ENCODE measurements at places on chromosomes 13 and 19.

DNA sequence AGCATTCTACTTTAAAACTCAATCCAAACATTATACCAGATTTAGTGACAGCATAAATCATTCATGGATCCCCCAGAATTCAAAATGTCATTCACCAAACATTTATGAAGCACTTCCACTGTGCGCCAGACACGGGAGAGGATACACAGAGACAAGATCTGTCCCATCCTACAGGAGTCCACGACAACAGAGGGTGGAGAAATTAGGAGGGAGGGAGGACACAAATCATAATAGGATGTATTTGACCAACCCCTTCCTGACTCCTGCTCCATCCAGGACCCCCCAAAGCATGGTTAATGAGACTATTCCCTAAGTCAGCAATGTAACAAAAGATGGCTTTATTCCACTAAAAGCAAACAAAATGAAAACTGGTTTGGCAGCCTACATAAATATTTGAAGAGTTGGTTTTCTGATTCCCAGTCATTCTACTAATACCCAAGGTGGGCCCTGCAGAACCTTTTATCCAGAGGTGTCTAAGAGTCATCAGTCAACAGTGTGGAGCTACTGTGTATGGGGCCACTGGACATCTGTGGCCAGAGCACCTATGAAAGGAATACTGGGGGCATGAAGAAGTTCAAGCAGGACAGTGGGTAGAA, 62.8 kb upstream of the DOCK9 start:
- DNase-seq: no peak

DNA sequence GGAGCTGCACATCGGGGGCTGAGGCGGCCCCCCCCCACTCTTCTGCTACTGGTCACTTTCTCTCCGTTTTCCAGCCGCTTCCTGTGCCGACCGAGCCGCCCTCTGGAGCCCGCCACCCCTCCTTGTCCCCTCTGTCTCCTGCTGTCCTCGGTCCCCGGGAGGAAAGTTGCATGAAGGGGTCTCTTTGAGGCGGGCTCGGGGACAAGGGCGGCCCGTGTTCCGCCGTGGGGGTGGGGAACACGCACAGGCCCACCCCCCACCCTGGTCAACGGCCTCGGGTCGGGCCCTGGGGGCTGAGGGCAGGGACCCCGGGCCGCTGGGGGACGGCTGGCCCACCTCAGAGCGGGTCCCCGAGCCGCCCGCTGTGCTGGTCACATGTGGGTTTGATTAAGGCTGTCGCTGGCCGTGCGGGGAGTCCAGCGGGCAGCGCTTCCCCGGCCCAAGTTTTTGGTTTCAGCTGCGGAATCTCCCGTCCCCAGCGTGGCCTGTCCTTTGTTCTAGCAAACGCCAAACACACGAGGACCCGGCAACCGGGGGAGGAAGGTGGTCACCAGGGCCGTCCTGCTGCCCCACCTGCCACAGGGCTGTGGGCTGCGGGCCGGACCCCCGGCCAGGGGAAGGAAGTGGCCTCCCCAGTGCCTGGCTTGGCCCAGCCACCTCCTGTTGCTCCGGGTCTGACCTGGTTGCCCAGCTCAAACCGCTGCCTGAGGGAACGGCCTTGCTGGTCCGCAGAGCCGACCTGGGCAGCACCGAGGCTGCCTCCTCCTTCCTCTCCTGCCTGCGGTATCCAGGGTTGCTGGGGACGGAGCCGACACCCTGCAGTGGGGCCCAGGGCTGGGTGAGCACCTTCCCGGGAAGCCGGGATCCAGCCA, 1.9 kb downstream of the EFNA2 start:
- DNase-seq: peak; percentile 45

DNA sequence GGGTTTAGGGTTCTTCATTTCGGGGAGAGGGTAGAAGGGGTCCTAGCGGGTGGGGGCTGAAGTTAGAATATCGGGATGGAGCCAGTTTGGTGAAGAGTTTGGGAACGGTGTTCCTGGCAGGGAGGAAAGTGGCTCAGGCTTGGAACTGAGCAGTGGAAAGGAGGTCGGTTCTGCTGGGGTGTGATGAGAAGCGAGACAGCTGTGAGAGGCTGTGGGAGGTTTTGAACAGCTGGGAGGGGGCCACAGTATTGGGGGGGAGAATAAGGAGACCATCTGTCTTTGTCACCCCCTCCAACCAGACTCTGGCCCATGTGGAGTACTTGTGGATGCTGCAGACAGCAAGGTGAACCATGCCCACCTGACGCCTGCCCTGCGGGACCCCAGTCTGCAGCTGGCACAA, 1.0 kb upstream of the TM6SF2 start:
- no peak for DNase-seq

DNA sequence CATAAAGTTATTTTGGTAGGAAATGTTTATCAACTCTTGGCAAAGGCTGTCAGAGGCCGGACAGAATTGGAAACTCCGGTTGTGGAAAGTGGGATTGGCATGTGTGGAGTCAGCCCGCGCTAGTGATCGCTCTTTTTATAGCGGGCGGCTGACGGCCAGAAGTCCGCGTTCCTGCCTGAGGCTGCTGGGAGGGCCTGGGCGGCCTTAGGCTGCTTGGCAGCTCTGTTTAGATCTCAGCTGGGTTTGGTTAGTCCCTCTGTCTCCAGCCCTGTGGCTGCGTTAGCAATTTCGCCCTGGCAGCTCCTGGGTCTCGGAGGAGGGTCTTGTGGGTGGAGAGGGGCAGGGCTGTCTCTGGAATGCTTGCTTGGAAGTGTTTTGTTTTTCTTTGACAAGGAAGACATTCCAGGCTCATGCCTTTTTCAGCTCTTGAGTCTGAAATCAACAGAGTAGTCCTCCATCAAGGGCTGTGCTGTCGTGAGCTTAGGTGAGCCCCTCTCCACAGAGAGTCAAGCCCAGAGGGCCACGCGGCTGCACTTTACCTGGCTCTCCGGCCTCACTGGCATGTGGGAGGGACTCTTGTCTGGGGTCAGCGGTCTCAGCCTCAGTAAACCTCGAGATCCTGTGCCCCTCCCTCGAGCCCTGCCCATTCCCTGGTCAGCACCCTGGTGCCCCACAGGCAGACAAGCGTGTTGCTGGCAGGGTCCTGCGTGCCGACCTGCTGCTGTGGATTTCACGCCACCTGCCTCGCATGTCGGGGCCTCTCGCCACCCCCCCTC, 22.5 kb downstream of the DOT1L start:
- no peak for DNase-seq

DNA sequence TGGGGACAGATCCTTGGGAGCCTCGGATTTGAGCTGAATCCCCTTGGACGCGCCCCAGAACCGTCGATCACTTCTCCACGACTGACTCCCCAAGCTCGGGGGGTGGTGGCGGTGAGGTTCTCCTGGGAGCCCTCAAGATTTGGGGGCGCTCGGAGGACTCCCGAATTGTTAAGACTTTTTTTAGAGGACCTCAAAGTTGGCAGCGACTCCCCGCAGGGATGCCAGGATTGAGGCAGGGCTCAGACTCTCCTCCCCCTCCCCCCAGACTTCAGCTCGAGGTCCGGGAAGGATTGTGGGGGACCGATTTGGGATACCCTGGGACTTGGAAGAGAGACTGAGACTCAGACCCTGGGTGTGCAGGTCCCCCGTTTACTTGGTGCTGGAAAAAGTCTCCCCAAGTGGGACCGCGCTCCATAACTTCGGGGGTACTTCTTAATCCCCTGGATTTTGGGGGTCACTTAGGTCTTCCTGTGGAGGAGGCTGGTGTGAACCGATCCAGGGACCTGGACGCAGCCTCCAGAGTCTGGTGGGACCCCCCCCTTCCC, 665 bp downstream of the VASP start:
- DNase-seq: no peak

GRCh38 chr13:31094331-31095015, 67.2 kb downstream of the HSPH1 start:
- no peak for DNase-seq

GRCh38 chr13:114032126-114032799, 58.4 kb upstream of the C13orf46 start:
- no peak for DNase-seq

GRCh38 chr13:97934590-97934989, 18.9 kb upstream of the IPO5 start:
- no peak for DNase-seq

GRCh38 chr13:106919133-106919532, 351.2 kb upstream of the ARGLU1 start:
- no peak for DNase-seq

DNA sequence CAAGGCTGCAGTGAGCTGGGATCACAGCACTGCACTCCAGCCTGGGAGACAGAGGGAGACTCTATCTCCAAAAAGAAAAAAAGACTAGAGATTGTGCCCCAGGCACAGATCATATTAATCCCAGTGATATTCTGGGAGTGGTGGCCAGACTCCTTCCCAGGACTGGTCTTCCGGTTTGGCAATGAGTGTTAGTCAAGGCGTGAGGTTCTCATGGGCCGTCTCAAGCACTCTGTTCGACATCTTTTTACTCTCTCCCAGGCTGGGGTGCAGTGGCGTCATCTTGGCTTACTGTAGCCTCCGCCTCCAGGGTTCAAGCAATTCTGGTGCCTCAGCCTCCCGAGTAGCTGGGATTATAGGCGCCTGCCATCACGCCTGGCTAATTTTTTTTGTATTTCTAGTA, 5.3 kb upstream of the DPRX start:
- DNase-seq: no peak

GRCh38 chr13:25062479-25062878, 33.5 kb upstream of the PABPC3 start:
- no peak for DNase-seq

GRCh38 chr19:33677745-33678426, 56.1 kb downstream of the CHST8 start:
- DNase-seq: no peak

DNA sequence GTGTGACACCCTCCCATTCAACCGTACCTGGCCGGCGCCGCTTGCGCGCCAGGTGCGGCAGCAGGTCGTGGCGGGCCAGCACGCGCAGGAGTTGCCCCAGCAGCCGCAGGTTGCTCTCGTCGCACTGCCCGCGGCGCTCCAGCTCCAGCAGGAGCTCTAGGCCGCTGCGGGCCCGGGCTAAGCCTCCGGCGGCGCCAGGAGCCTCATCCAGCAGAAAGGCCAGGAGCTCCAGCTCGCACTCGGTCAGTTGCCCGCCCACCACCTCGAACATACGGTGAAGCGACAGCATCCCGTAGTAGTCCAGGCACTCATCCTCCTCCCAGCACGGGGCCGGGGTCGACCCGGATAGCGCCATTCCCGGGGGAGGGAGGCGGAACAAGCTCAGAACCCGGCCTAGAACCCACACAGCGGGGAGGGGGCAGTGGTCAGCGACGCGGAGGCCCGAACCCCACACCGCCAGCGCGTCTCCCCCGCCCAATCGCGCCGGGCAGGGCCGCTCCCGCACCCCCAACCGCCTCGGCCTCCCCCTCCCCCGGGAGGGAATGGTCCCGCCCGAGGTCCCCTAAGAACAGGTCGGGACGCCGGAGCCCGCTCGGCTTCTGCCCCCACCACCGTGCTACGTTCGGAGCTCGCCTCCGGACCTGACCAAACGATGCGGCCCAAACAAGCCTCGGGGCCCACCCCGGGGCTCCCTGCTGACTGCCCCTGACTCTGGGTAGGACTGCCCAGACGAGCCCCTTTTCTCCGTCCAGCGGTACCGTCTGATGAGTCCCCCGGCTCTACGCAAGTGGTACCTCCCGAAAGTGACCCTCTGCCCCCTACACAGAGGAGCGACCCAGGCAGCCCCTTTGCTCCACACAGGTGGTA, 591 bp downstream of the DEDD2 start:
- DNase-seq: peak; percentile 58

DNA sequence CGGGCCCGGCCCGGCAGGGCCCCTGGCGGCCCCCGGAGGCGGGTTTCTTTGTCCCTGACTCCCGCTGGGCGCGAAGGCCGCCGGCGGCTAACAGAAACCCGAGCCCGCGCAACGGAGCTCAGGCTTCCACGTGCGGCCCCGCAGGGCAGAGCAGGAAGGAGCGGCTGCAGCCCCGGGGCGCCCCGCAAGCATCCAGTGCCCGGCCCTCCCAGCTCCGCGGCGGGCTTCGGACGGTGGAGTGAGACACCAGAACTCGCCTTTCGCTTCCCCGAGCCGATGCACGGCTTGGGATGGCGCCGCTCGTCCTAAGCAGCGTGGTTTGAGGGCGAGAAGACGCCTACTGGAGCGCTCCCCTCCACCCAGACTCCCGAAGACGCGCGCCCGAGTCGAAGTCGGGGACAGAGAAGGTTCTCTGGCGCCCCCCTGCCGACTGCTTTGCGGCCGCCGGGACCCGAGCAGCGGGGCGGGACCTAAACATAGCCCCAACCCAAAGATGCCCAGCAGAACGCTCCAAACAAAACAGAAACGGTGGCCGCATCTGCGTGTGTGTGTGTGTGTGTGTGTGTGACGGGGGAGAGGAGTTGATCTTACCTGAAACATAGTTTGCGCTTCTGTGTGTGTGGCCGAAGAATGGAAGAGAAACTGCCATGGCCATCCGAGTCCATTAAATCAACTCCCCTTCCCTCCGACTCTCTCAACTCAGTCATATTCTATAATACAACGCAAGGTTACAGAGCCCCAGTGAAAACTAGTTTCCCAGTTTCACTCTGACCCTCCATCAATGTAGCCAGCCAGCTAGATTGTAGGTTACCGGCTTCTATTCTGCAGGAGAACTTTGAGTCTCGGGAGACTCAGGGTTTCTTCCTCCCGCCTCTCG, 629 bp upstream of the FGF9 start:
- peak; percentile 76 for DNase-seq

DNA sequence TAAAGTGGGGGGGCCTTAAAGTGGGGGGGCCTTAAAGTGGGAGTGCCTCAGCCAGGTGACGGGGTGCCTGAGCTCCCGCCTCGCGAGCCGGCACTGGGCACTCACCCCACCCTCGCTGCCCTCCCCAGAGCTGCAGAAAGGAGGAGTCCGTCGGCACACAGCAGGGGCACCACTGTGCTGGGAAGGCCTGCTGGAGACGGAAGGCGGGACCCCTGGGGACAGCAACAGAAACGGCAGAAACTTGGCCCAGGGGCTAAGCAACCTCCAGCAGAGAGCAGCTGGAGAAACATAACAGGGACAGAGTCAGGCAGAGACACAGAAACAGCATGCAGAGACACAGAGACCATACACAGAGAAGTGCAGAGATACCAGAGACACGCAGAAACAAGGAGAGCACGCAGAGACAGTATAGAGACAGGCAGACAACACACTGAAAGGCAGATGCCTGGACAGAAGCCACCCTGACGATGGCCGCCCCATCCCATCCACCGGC, 7.9 kb downstream of the CFD start:
- DNase-seq: peak; percentile 62

DNA sequence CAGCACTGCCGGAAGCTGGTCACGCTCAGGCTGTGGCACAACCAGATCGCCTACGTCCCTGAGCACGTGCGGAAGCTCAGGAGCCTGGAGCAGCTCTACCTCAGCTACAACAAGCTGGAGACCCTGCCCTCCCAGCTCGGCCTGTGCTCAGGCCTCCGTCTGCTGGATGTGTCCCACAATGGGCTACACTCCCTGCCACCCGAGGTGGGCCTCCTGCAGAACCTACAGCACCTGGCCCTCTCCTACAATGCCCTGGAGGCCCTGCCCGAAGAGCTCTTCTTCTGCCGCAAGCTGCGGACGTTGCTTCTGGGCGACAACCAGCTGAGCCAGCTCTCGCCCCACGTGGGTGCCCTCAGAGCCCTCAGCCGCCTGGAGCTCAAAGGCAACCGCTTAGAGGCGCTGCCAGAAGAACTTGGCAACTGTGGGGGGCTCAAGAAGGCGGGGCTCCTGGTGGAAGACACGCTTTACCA, 3.2 kb upstream of the MAP2K7 start:
- DNase-seq: no peak
